ENCODE measurements at places on chromosomes 4 and X. TPM values are rescaled to one million over a fixed set of nuclear protein-coding genes. Genes with fewer than 3 reads are reported as not detected.
A peak's percentile ranks its signal among the peaks of the same experiment; 100 is the strongest.

- no peaks in the 10 kb centered on the region for H3K36me3 ChIP-seq
- peaks cover 4% of the 10 kb centered on the region for H3K4me1 ChIP-seq
- H3K4me3 ChIP-seq = peak overlapping the region; percentile 92
- H3K27me3 ChIP-seq = no peaks in the 10 kb centered on the region
- DNase-seq = no peak
These were observed 342 bp downstream of the EOLA2 start for GRCh38 chrX:149937871-149938426.

- H3K36me3 ChIP-seq = no peaks in the 10 kb centered on the region
- DNase-seq = no peak
- H3K4me3 ChIP-seq = no peak overlapping the region
- H3K27ac ChIP-seq = no peak overlapping the region
- H3K27me3 ChIP-seq = peaks cover 29% of the 10 kb centered on the region
These were observed 37.7 kb downstream of the HAND2 start for GRCh38 chr4:173492315-173492714.

- H3K36me3 ChIP-seq = no peaks in the 10 kb centered on the region
- H3K4me1 ChIP-seq = no peaks in the 10 kb centered on the region
- no peak overlapping the region for H3K27ac ChIP-seq
- no peak for DNase-seq
- no peaks in the 10 kb centered on the region for H3K27me3 ChIP-seq
These were observed 164.7 kb upstream of the SLC7A11 start for GRCh38 chr4:138406876-138407275.

DNA sequence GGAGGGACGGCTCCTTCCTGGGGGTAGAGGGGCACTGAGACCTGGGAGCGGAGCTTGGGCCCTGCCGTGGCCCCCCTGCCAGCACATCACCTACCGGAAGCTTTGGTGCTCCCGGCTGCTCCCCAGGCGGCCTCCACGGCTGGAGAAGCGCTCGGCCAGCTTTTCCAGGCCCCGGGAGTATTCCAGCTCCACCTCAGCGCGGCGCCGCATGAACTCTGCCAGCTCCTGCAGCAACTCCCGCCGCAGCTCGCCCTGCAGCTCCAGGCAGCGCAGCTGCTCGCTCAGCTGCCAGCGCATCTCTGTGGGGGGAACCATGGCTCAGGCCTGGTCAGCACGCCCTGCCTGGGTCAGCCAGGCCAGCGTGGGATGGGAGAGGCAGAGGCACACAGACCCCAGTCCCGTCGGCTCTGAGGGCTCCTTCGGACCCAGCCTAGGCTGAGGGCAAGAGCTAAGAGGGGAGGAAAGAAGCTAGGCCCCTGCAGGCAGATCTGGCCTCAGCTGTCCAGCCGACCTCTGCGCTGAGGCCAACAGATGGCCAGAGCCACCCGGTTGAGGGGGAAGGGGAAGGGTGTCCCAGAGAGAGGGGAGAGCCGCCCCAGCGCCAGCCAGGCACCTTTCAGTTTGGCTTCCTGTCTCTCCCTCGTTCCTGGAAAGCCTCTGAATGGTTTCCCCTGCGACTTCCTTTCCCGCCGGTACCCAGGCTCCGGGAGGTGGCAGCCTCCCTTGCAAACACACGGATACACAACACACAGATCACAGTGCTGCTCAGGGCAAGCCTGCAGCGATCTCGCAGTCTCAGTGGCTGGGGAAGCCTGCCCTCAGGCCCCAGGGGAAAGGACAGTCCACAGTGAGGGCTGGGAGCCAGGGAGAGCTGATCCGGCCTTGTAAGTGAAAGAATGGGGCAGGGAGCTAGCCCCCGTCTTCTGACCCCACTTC, 4.3 kb downstream of the ARHGAP4 start:
- H3K27me3 ChIP-seq = no peaks in the 10 kb centered on the region
- DNase-seq = no peak
- peak overlapping the region; percentile 88 for H3K4me3 ChIP-seq
- H3K36me3 ChIP-seq = peaks cover 5% of the 10 kb centered on the region
- peaks cover 23% of the 10 kb centered on the region for H3K4me1 ChIP-seq

- peak overlapping the region; percentile 93 for H3K4me3 ChIP-seq
- H3K36me3 ChIP-seq = peaks cover 22% of the 10 kb centered on the region
- H3K27ac ChIP-seq = peak overlapping the region; percentile 91
These were observed 2.9 kb downstream of the TMSB4X start for GRCh38 chrX:12977761-12978204.

GRCh38 chrX:134533352-134533751, 73.4 kb downstream of the HPRT1 start:
- H3K4me1 ChIP-seq = no peaks in the 10 kb centered on the region
- H3K27me3 ChIP-seq = no peaks in the 10 kb centered on the region
- H3K27ac ChIP-seq = no peak overlapping the region
- H3K4me3 ChIP-seq = no peak overlapping the region
- DNase-seq = no peak

DNA sequence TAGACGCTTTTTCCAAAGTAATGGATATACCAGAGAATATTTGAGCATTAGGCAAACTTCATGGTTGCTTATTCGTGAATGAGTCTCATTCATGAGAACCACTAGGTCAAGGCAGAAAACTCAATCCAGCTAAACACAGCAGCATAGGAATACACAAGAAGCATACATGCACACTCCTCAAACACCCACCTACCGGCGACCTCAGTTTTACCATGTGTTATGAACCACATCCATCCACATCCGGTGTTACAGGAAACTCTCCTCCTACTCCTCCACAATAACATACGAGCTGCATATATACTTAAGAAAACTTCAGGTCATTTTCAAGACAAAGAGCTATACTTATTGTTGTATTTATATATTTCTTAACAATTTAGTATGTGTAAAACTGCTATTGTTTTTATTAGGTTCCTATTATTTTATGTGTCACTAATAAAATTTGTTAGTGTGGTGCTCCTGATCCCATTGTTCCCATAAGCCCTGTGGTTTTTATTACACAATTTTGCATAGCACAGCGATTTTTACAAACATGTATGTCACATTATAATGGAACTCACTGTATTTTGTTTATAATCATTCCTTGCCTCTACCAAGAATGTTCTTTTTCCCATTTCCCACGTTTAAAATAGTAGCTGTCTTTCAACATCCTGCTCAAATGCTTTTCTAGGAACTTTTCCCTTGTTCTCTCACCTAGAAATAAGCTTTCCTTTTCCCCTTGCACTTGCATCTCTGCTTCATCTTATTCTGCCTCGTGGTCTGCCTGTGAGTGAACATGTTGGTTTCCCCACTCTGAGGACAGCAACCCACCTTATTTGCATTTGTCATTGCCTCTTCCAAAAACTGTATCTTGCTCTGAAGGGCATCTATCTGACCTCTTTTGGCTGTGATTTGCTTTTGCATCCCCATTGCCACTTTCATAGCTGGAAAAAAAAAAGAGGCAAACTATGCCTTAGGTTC, 48.3 kb downstream of the STBD1 start:
- peak overlapping the region; percentile 70 for H3K4me3 ChIP-seq
- peaks cover 34% of the 10 kb centered on the region for H3K4me1 ChIP-seq
- peaks cover 24% of the 10 kb centered on the region for H3K36me3 ChIP-seq
- peaks cover 3% of the 10 kb centered on the region for H3K27me3 ChIP-seq

DNA sequence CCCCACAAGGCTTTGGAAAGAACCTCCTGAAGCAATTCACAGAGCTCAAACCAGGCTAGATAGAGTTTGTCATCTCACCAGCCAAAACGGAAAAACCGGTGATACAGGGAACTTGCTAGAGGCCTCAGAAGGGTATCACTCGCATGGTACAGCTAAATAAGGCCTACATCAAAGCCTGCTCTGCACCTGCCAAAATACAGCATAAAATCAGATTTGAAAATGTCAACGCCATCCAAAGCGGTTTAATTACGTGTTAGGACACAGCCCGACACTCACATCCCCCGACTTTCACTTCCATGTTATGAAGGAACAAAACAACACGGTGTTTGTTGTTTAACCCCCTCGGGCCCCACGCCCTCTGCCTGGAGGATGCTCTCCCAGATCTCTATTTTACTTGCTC, 65.0 kb downstream of the MAPK10 start:
- H3K36me3 ChIP-seq = no peaks in the 10 kb centered on the region
- no peak for DNase-seq

DNA sequence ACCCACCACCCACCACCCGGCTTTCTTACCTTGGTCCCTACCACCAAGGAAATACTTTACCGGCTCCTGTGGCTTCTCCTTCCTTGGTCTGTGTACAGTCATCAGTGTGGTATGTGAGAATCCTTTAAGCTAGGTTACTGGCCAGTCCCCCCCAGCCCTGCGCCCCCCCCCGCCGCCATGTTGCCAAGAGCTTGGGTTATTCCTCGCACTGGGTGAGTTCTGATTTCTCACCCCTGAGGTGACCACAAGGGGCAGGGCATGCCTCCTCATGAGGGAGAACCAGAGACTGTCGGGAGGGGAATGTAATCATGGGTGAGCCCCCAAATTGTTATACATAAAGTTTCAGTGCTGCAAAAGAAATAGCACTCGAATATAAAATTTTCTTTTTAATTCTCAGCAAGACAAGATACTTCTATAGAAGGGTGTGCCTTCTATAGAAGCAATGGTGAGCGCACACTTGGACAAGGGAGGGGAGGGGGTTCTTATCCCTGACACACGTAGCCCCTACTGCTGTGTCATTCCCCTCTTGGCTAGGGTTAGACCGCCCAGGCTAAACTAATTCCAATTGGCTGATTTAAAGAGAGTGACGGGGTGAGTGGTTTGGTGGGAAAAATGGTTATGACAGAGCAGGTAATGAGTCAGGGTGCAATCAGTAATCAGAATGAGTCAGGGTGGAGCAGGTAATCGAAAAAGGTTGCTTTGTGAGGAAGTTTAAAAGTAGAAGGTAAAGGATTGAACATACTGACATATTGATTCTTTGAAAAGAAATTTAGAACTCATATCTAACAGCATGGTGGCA, 133.2 kb downstream of the KDM6A start:
- H3K36me3 ChIP-seq = peaks cover 10% of the 10 kb centered on the region
- DNase-seq = no peak
- H3K4me1 ChIP-seq = peaks cover 58% of the 10 kb centered on the region

GRCh38 chr4:4714331-4714730, 145.1 kb upstream of the MSX1 start:
- no peaks in the 10 kb centered on the region for H3K27me3 ChIP-seq
- no peak overlapping the region for H3K4me3 ChIP-seq
- no peaks in the 10 kb centered on the region for H3K36me3 ChIP-seq
- no peak overlapping the region for H3K27ac ChIP-seq

- no peak overlapping the region for H3K27ac ChIP-seq
- no peaks in the 10 kb centered on the region for H3K27me3 ChIP-seq
- no peaks in the 10 kb centered on the region for H3K36me3 ChIP-seq
- no peak overlapping the region for H3K4me3 ChIP-seq
These were observed 26.3 kb upstream of the KDM5C start for GRCh38 chrX:53251307-53251706.

- peaks cover 13% of the 10 kb centered on the region for H3K4me1 ChIP-seq
- DNase-seq = no peak
- H3K4me3 ChIP-seq = peak within 1 kb of the TSS; percentile 97
- H3K36me3 ChIP-seq = peaks cover under 1% of the 10 kb centered on the region
- no peaks in the 10 kb centered on the region for H3K27me3 ChIP-seq
These were observed at the start of gene ING2 for GRCh38 chr4:183504930-183505610. Gene ING2, plus strand, starts transcription at chr4:183505058. Its CDS starts 138 bp downstream, at chr4:183505196.

- no peak overlapping the region for H3K27ac ChIP-seq
- no peak overlapping the region for H3K4me3 ChIP-seq
- peaks cover 5% of the 10 kb centered on the region for H3K36me3 ChIP-seq
- DNase-seq = no peak
These were observed 205.7 kb upstream of the MAOA start for GRCh38 chrX:43450355-43450754.

DNA sequence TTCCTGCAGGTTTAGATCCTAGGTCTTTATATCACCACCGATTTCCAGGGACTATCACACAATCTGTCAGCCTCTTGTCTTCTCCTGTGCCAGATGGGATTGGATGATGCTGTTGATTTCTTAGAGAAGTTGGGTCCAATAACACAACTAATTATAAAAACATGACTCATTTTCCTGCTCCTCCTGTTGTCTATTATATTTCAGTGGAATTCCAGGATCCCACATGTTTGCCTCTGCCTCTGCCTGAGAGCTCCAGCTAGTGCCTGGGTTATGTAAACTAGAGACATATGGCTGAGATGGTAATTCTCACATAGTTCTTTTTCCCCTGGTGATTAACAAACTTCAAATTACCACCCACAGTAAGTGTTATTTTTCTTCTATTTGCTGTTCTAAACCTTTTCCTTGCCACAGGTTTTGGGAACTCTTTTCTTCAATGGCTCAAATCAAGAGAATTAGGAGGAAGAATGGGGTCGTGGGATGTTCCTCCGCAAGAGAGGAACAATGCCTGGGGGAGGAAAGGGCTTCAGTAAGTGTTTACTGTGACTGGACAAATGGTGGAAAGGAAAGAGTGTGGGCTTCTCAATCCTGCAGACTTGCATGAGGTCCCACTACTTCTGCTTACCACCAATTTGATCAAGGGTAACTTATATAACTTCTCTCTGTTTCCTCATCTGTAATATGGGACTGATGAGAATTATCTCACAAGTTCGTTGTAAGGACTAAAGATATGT, 3.4 kb upstream of the HOPX start:
- H3K27me3 ChIP-seq = peaks cover 32% of the 10 kb centered on the region
- no peak overlapping the region for H3K4me3 ChIP-seq
- H3K4me1 ChIP-seq = peaks cover 25% of the 10 kb centered on the region
- H3K27ac ChIP-seq = no peak overlapping the region

DNA sequence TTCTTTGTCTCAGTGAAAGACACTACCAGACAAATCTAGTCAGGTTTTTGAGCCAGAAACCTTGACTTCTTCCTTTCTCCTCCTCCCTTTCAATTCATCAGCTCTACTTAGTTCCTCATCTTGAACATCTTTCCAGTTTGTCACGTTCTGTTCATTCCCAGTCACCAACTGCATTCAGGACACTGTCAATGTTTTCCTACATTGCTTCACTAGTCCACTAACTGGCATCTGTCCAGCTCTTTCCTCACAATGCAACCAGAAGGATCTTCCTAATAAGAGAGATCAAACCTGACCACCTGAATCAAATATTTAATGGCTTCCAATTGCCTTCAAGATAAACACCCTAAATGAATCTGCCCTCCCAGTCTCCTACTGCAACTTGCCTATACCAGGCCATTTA, 52.5 kb downstream of the SYNPO2 start:
- no peak for DNase-seq
- no peaks in the 10 kb centered on the region for H3K4me1 ChIP-seq
- H3K27me3 ChIP-seq = peaks cover 20% of the 10 kb centered on the region
- H3K27ac ChIP-seq = no peak overlapping the region
- H3K4me3 ChIP-seq = no peak overlapping the region

GRCh38 chr4:106629268-106629625, 260.7 kb upstream of the GIMD1 start:
- H3K4me3 ChIP-seq = no peak overlapping the region
- no peaks in the 10 kb centered on the region for H3K27me3 ChIP-seq
- no peak for DNase-seq
- H3K27ac ChIP-seq = no peak overlapping the region
- H3K4me1 ChIP-seq = no peaks in the 10 kb centered on the region

GRCh38 chrX:25737540-25737939, 400.6 kb upstream of the MAGEB18 start:
- no peaks in the 10 kb centered on the region for H3K36me3 ChIP-seq
- H3K27me3 ChIP-seq = no peaks in the 10 kb centered on the region
- H3K4me3 ChIP-seq = no peak overlapping the region
- no peak overlapping the region for H3K27ac ChIP-seq

AFF2 gene
- total RNA-seq = 1.5 TPM

RAB41 gene
- total RNA-seq = not detected

HSD17B10 gene
- 108 TPM for total RNA-seq

FREM3 gene
- total RNA-seq = not detected

AMTN gene
- not detected for total RNA-seq

DCAF4L1 gene
- 0.90 TPM for total RNA-seq

FAM53A gene
- 0.78 TPM for total RNA-seq

RNF4 gene
- total RNA-seq = 112 TPM

PABPC4L gene
- not detected for total RNA-seq
